ENCODE measurements at places on chromosomes 3 and 15.

DNA sequence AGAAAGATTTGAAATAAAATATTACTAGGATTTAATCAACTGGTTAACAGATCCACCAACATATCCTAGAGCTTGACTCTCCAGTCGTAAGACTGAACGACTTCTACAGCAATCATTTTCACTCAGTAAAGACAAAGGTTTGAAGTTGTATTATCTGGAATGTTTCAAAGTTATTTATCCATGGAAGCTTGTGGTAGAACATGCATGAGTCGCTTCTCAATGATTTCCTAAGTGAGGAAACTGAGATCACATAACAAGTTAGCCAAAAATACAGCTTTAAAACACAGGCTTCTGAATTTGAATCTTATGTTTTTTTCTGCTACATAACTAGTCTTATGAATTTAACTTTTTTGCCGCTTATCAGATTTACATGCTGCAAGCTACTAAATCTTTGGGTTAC lies 241.8 kb downstream of the FOXP1 start:
- DNase-seq, result peak; percentile 23

- DNase-seq, result no peak
These were observed 62.0 kb downstream of the TTBK2 start for GRCh38 chr15:42858540-42858939.

- peak; percentile 10 for DNase-seq
These were observed 45.0 kb downstream of the ESYT3 start for GRCh38 chr3:138479438-138479863.

- DNase-seq, result no peak
These were observed 321.8 kb downstream of the FEZF2 start for GRCh38 chr3:62051506-62051905.

DNA sequence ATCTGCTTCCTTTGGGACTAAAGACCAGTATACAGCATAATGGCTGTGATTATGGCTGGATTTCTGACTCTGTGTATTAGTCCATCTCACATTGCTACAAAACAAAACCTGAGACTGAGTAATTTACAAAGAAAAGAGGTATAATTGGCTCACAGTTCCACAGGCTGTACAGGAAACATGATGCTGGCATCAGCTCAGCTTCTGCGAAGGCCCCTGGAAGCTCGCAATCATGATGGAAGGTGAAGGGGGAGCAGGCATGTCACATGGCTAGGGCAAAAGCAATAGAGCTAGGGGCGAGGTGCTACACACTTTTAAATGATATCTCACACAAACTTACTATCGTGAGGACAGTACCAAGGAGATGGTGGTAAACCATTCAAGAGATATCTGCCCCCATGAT lies 68.0 kb upstream of the GADL1 start:
- DNase-seq, result no peak

DNA sequence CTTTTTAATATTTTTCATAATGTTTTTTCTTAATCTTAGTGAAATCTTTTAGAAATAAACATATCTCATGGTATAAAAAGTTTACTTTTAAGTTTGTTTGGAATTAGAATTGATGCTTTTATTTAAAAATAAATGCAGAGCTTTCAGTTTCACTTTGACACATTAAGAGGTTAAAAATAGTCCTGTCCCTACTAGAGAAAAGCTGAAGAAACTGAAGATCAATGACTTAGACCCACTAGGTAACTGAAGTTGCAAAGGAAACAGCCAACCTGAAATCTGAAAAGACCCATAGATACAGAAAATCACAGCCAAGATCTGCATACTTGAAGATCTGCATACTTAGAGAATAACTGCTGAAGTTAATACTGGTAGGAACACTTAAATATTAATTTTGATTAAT lies 237.6 kb downstream of the RAP2B start:
- no peak for DNase-seq

Measured in AG09319 (cell line).